Mesendoderm (in vitro differentiated cells): ENCODE measurements at places on chromosomes 1 and 21.

DNA sequence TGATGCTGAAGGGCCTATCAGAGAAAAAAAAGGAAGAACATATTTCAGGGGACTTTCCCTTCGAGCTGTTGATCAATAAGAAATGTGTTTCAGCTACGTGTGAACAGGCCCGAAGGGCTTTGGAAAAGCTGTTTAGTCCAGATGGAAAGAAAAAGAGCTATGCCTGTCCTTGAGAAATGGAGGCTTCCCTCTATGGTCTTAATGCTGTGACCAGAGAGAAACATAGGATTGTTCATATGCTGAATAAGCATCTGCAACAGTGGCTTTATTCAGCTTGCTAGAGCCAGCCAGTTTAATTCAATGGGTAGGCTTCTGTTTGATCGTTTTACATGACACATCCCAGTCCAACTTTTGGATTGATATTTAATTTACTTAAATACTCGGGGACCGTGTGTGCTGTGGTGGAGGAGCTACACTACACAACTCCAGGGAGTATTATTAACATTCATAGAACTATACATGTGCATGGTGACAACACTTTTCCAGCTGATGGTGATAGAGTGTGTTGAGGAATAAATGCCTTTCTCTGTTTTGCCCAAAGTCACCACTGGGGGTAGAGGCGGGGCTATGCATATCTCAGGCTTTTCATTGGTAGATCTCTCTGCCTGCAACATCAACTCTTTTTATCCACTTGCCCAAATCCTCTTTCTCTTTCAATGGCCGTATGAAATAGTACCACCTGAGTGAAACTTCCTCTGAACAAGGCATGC is 106.7 kb upstream of the C8B start:
- DNase-seq, result peak; percentile 46

DNA sequence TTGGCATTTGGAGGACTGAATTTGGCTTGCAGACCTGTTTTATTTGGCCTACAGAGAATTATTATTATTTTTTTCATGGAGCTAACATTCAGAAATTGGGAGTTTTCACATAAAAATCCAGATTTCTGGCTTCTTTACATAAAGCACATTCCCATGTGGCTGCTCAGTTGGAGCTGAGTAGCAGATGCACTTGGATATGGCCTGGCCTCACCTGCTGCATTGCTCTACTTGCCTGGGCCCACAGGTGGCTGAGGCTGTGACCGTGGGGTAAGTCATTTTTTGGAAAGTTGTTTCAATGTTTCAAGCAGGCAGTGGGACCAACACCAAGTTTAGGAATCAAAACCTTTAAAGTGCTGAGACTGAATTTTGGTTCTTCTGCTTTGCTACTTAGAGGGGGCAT is 56.7 kb downstream of the GADD45A start:
- no peak for DNase-seq

- no peak for DNase-seq
Observed at GRCh38 chr1:25193229-25193628, 39.1 kb downstream of the SYF2 start.

GRCh38 chr1:31222176-31222575 is 17.5 kb downstream of the NKAIN1 start:
- DNase-seq, result no peak

DNA sequence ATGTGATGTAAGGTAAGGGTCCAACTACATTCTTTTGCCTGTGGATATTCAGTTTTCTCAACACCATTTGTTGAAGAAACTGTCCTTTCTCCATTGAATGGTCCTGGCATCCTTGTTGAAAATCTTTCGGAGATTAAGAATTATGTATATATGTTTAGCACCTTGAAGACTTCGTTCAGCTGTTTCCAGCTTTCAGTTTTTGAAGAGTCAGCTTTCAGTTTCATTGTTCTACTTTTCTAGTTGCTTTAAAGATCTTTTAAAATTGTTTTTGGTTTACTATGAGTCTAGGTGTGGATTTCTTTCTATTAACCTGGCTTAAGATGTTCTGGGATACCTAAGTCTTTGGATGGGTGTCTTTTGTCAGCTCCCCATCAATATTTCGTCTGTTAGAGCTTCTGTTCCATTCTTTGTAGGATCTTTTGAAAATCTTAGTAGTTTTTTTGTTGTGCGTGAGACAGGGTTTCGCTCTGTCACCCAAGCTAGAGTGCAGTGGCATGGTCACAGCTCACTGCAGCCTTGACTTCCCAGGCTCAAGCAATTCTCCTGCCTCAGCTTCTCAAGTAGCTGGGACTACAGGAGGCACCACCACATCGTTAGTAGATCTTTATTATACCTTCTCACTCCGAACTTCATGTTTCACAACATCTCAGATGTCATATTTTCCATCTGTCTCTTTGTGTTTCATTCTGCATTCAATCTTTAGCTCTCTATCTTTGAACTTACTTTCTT is 353.5 kb upstream of the B3GALT2 start:
- no peak for DNase-seq

DNA sequence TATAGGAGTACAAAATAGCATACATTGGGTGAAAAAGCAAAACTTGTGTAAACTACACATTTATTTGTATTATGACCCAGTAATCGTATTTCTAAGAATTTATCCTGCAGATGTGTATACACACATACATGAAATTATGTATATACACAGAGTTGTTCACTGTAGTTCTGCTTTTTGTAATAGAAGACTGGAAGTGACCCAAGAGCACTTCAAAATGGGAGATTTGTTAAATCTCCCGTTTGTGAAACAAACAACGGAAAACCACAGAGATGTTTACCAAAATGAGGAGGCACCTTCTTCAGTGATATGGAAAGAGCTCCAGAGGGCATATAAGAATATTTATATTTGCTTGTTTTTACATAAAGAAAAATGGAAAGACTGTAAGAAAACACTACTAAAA is 18.0 kb upstream of the MNDA start:
- DNase-seq, result no peak

GRCh38 chr21:42818328-42818749 is 61.0 kb downstream of the WDR4 start:
- DNase-seq, result peak; percentile 56

DNA sequence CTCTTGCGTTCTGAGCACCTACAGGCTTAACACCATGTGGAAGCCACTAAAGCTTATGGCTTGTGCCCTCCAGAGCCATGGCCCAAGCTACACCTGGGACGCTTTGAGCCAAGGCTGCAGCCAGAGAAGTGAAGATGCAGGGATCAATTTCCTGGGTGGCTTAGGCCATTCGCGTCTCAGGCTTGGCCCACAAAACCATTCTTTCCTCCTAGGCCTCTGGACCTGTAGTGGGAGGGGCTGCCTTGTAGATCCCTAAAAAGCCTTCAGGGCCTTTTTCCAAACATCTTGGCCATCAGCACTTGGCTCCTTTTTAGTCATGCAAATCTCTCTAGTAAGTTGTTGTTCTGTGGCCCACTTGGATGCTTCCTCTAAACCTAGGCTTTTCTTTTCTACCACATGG is 401.7 kb upstream of the RUNX1 start:
- no peak for DNase-seq
